Panc1 (cell line): ENCODE measurements at places on chromosomes 12 and 14. TPM values are rescaled to one million over a fixed set of nuclear protein-coding genes. Genes with fewer than 3 reads are reported as not detected.

Gene USP15
- 35.4 TPM for total RNA-seq

Gene DAZAP2
- 197 TPM for total RNA-seq

Gene VTI1B
- total RNA-seq: 84.9 TPM

Gene DIO2
- 0.05 TPM for total RNA-seq

Gene ENDOU
- not detected for total RNA-seq

Gene UNC79
- total RNA-seq: 0.05 TPM

- DNase-seq: no peak
These were observed 36.9 kb upstream of the SMUG1 start for GRCh38 chr12:54225666-54226065.

DNA sequence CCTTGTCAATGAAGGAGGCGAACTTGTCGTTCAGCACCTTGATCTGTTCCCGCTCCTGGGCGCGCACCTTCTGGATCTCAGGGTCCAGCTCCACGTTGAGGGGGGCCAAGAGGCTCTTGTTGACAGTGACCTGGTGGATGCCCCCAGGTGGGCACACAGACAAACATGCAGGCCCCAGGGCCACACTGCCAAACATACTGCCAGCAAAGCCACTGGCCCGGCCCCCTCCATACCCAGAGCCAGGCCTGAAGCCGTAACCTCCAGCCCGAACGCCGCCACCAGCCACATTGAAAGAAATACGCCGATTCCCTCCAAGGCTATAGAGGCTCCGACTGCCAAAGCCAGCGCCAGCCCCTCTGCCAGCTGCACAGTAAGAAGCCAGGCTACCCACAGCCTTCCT, 337 bp downstream of the KRT74 start:
- no peak for DNase-seq

- DNase-seq: no peak
These were observed 29.6 kb downstream of the PMCH start for GRCh38 chr12:102167821-102168604.

- DNase-seq: no peak
These were observed 566.3 kb upstream of the NOVA1 start for GRCh38 chr14:27164139-27164538.

GRCh38 chr12:96472384-96472783, 17.0 kb upstream of the CFAP54 start:
- no peak for DNase-seq

GRCh38 chr12:57205186-57205585, 11.4 kb upstream of the NXPH4 start:
- DNase-seq: no peak

DNA sequence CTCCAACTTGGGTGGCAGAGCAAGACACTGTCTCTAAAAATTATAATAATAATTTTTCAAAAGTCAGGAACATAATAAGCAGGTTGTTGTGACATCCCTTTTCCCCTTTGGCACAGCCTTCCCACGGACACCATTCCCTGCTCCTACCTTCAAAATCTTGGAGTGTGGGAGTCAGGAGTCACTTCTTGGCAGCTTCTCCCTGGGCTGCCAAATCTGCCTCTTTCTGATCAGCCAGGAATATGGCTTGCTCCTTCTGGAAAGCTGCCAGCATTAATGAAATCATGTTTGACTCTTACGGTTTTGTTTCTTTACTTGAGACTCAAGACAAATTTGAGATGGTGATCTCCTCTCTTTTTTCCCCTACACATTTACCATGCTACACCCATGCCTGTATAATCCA, 391.4 kb upstream of the SYT1 start:
- DNase-seq: no peak

GRCh38 chr14:24785698-24786097, 151.7 kb upstream of the GZMB start:
- DNase-seq: no peak

DNA sequence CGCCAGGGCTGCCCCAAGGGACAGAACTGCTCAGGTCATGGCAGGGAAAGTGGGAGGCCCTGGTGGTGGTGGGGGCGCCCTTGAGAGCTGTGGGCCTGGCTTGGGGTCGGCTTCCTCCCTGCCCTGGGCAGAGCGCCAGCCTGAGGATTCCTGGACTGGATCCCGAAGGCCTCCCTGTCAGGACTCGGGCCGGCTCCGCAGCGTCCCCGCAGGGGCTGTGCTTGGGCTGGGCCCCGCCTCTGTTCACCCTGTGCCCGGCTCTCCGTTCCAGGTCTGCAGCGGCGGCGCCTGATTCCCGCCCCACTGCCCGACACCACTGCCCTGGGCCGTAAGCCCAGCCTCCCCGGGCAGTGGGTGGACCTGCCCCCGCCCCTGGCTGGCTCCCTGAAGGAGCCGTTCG, 39.9 kb downstream of the KIF26A start:
- DNase-seq: no peak

GRCh38 chr12:123445388-123446332, 9.2 kb upstream of the RILPL2 start:
- DNase-seq: no peak

DNA sequence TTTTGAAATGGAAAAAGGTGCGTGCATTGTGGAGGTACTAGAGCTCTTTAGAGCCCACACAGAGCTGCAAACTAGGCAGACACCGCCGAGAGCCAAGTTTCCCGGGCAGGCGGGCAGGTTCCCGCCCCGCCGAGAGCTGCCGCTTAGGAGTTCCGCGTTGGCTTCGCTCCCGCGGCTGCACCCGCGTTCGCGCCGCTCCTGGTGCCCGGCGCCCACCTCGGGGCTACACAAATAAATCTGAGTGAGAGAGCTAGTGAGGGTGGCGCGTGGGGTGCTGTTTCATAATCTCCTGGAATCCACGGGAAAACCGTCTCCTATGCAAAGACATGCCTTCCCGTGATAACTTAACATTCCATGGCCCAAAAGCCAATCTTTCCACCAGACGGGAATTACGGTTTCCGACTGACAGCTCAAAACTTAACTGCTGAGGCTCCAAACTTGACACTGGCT, 645 bp downstream of the KITLG start:
- DNase-seq: no peak

GRCh38 chr12:93751864-93752610, 74.9 kb downstream of the CRADD start:
- DNase-seq: no peak

GRCh38 chr12:104538891-104539462, 82.2 kb downstream of the CHST11 start:
- no peak for DNase-seq

DNA sequence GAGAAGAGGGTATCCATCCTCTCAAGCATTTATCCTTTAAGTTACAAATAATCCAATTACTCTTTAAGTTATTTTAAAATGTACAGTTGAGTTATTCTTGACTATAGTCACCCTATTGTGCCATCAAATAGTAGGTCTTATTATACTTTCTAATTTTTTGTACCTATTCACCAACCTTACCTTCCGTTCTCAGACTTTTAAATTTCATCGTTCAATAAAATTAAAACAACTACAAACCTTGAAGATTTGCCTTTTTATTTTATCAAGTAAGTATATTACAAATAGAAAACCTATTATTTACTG, 972 bp upstream of the DCTN2 start:
- no peak for DNase-seq

DNA sequence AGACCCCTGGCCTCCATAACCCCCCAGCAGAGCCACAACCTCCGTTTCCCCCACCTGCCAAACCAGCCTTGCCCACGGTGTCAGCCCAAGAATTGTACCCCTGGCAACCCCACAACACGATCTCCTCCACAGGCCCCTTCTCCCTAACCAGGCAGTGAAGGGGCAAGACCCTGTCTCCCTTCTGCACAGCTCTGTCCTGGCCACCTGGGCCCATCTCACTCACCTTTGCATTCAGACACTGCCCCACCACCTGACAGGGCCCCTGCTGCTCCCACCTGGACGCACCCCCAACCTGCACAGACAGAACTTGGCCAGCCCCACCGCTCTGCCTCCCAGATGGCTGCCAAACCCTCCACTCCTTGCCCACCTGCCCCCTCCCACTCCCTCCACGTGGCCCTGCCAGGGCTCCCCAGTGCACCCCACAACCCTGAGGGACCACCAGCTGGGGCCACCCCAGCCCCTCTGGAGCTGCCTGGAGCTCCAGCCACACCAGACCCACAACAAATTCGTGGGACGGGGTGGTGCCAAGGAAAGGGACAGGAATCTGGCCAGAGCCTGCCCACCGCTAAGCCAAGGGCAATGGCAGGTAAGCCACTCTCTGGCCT, 11.8 kb downstream of the AHNAK2 start:
- no peak for DNase-seq

DNA sequence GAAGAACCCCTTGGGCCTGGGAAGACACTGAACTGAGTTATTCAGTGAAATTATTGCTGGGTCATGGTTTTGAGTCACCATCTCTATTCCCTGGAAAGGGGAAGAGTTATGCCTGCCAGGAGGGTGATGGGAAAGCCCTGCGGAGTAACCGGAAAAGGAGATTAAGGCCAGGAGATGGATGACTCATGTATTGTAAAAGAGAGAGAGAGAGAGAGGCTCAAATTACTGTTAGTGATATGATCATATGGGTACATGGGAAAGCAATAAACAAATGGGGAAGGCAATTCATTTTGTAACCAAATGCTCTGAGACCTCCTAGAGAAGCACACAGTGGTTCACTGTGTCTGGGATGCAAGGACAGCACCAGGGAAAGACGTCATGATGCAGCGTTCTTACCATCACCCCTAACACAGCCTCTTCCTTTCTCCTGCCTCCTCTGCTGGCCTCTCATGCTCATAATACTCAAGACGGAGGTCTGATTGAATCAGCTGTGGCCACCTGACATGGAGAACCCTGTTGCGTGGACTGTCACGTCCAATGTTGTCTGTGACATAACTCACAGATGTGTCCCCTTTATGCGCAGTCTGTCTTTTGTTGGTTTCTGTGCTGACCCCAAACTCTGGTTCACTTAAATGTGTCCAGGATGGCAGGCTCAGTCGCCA, 243.7 kb downstream of the TMEM132D start:
- DNase-seq: no peak

GRCh38 chr14:51095854-51096823, 1.2 kb upstream of the TRIM9 start:
- no peak for DNase-seq

GRCh38 chr12:129949651-129950050, 45.8 kb upstream of the TMEM132D start:
- no peak for DNase-seq

DNA sequence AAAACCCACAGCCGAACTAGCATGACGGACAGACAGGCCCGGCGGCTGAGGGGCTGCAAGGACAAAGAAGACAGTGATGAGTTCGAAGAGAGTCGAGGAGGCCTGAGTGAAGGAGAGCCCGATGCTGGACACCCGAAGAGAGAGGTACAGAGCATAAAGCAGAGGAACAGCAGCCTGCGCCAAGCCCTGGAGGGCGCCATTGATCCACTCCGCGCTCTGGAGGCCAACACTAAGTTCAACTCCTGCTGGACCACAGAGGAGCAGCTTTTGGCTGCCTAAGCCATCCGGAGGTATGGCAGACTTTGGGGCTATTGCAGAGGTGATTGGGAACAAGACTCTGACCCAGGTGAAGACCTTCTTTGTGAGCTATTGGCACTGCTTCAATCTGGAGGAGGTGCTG, 7.8 kb upstream of the PLXNC1 start:
- DNase-seq: no peak

GRCh38 chr12:91261820-91262676, 79.4 kb upstream of the DCN start:
- DNase-seq: no peak
